Sigmoid colon (tissue), 7 donors: ENCODE measurements at places on chromosomes 13 and 19. TPM values are rescaled to one million over a fixed set of nuclear protein-coding genes. Genes with fewer than 3 reads are reported as not detected.

GRCh38 chr19:48560095-48560530 lies 8.1 kb downstream of the SULT2B1 start:
- no peak for DNase-seq
- no peak overlapping the region for H3K4me3 ChIP-seq
- H3K36me3 ChIP-seq = no peaks in the 10 kb centered on the region
- peaks cover 5% of the 10 kb centered on the region for H3K4me1 ChIP-seq
- H3K27ac ChIP-seq = no peak overlapping the region
- no peaks in the 10 kb centered on the region for H3K27me3 ChIP-seq

The FCHO1 gene
- polyA plus RNA-seq = 14.4 TPM

- H3K4me3 ChIP-seq = no peak overlapping the region
- H3K4me1 ChIP-seq = no peaks in the 10 kb centered on the region
- H3K36me3 ChIP-seq = no peaks in the 10 kb centered on the region
- no peak for DNase-seq
- H3K27me3 ChIP-seq = no peaks in the 10 kb centered on the region
These were observed 31.6 kb downstream of the ATP11A start for GRCh38 chr13:112721198-112722104.

DNA sequence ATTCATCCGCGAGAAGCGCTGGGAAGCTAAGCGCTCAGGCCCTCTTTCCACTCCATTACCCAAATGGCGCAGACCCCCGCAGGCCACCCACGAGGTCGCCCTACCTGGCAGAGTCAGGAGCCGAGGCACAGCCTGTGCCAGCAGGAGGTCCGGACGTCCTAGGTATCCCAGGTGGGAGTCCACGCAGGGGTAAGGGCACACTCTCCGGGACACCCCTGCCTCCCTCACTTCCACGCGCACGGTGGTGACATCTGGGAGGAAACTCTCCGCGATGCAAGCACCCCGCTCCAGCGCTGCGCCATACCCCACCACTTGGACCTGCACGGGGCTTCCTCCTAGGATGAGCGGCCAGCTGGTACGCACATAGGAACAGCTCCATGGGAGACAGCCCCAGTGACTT lies 95.1 kb upstream of the ARHGEF7 start:
- H3K4me1 ChIP-seq = no peaks in the 10 kb centered on the region
- H3K36me3 ChIP-seq = no peaks in the 10 kb centered on the region
- H3K27me3 ChIP-seq = no peaks in the 10 kb centered on the region
- H3K4me3 ChIP-seq = no peak overlapping the region
- no peak for DNase-seq

DNA sequence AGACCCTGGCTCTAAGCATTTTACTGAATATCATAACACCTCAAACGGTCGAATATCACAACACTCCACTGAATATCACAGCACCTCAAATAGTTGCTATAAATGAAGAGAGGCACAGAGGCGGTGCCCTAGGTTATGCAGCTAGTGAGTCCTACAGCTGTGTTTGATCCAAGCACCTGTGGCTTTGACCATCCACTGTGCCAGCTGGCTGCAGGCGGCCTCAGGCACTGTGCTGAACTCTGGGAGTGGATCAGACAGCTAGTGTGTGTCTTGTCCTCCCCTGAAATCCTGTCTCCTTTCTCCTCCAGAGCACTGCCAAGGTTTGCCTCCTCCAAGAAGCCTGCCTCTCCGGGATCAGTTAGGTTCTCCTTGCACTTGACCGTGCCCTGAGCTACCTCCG lies 7.3 kb downstream of the NOSIP start:
- H3K27ac ChIP-seq = no peak overlapping the region
- peaks cover 13% of the 10 kb centered on the region for H3K4me1 ChIP-seq
- no peak overlapping the region for H3K4me3 ChIP-seq
- DNase-seq = no peak
- no peaks in the 10 kb centered on the region for H3K27me3 ChIP-seq
- peaks cover 15% of the 10 kb centered on the region for H3K36me3 ChIP-seq

DNA sequence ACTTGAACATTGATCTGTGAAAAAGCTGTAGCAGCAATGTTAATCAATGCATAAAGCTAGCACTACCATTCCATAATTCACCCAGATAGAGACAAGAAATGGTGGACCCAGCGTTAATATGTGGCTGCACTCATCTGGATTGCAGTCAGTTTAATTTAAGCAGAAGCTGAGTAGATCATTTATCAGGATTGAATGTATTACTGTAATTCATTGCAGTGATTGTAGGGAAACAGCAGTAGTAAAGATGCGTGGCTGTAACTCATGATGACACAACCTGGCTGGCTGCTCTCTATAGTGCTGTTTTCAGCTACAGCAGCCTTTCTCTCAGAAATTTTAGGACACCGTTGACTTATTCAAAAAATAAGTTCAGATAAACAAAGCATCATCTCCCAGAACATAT lies 499.5 kb upstream of the SLITRK6 start:
- no peaks in the 10 kb centered on the region for H3K4me1 ChIP-seq
- no peaks in the 10 kb centered on the region for H3K36me3 ChIP-seq
- H3K27me3 ChIP-seq = no peaks in the 10 kb centered on the region
- no peak overlapping the region for H3K4me3 ChIP-seq

The GRK1 gene
- polyA plus RNA-seq = not detected

DNA sequence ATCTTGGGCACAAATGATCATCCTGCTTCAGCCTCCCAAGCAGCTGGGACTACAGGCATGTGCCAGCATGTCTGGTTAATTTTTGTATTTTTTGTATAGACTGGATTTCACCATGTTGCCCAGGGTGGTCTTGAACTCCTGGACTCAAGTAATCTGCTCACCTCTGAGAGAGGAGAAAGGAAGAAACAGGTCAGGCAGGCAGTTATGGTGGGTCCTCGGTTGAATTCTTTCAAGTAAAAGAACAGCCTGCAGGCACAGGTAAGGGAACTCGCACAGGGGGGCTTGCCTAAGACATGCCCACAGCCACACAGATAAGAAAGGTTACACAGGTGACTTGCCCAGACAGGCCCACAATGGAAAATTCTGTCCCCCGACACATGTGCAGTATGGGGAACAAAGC lies 34.8 kb upstream of the CYSLTR2 start:
- no peak overlapping the region for H3K27ac ChIP-seq
- no peak for DNase-seq
- no peaks in the 10 kb centered on the region for H3K4me1 ChIP-seq
- H3K27me3 ChIP-seq = no peaks in the 10 kb centered on the region

The BRCA2 gene
- 2.4 TPM for polyA plus RNA-seq

The SIGLEC5 gene
- not detected for polyA plus RNA-seq

- no peak overlapping the region for H3K4me3 ChIP-seq
- no peaks in the 10 kb centered on the region for H3K4me1 ChIP-seq
- DNase-seq = no peak
- H3K27ac ChIP-seq = no peak overlapping the region
- H3K36me3 ChIP-seq = no peaks in the 10 kb centered on the region
- no peaks in the 10 kb centered on the region for H3K27me3 ChIP-seq
These were observed 13.3 kb upstream of the LILRB1 start for GRCh38 chr19:54616821-54617560.

The ZNF570 gene
- polyA plus RNA-seq = 2.0 TPM
